ENCODE measurements at places on chromosomes 4 and X.

GRCh38 chr4:59945277-59945676 is 1254.8 kb upstream of the ADGRL3 start:
- no peaks in the 10 kb centered on the region for H3K36me3 ChIP-seq
- no peaks in the 10 kb centered on the region for H3K4me1 ChIP-seq
- no peaks in the 10 kb centered on the region for H3K27me3 ChIP-seq
- no peak overlapping the region for H3K27ac ChIP-seq
- H3K4me3 ChIP-seq: no peak overlapping the region

DNA sequence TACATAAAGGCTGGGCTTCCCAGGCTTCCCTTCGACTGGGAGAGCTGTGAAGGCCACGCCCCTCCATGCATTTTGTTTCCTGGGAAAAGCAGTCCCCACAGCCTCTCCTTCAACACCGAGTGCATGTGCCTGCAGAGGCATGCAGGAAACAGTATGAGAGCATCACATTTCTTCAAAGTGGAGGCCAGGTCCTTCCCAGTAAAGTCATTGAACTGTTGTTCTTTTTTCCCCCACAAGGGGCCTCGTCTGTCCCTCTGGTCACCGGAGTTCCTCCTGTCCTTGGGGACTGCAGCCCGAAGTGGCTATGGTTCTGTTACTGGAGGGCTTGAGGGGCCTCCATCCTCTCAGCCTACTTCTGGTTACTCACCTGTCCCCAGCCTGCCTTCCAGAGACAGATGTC is 56.0 kb downstream of the RAI2 start:
- no peaks in the 10 kb centered on the region for H3K36me3 ChIP-seq
- no peaks in the 10 kb centered on the region for H3K4me1 ChIP-seq
- H3K27me3 ChIP-seq: no peaks in the 10 kb centered on the region
- no peak overlapping the region for H3K4me3 ChIP-seq
- H3K27ac ChIP-seq: no peak overlapping the region
- no peak for DNase-seq

- DNase-seq: no peak
- no peak overlapping the region for H3K4me3 ChIP-seq
- H3K27ac ChIP-seq: no peak overlapping the region
- H3K36me3 ChIP-seq: no peaks in the 10 kb centered on the region
- H3K27me3 ChIP-seq: no peaks in the 10 kb centered on the region
Measured at GRCh38 chrX:13309631-13310030, 10.2 kb downstream of the ATXN3L start.

DNA sequence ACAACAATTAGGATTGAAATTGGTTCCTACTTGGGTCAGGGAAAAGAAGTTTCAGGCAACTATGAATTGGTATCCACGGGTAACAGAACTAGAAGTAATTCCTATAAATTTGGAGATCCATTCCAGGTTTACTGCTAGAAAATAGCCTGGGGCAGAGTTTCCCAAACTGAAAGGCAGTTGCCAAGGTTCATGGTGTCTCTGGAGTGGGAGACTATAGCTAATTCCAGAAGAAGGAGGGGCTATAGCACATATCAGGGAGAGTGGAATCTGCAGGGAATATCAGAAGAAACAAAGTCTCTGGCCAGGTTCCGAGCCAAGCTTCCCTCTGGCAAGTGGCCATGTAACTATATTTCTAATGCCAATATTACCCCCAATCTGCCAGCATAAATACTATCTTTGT is 166.3 kb downstream of the GALNTL6 start:
- H3K4me3 ChIP-seq: no peak overlapping the region
- no peak overlapping the region for H3K27ac ChIP-seq
- no peak for DNase-seq
- H3K36me3 ChIP-seq: no peaks in the 10 kb centered on the region
- H3K4me1 ChIP-seq: peaks cover 14% of the 10 kb centered on the region

DNA sequence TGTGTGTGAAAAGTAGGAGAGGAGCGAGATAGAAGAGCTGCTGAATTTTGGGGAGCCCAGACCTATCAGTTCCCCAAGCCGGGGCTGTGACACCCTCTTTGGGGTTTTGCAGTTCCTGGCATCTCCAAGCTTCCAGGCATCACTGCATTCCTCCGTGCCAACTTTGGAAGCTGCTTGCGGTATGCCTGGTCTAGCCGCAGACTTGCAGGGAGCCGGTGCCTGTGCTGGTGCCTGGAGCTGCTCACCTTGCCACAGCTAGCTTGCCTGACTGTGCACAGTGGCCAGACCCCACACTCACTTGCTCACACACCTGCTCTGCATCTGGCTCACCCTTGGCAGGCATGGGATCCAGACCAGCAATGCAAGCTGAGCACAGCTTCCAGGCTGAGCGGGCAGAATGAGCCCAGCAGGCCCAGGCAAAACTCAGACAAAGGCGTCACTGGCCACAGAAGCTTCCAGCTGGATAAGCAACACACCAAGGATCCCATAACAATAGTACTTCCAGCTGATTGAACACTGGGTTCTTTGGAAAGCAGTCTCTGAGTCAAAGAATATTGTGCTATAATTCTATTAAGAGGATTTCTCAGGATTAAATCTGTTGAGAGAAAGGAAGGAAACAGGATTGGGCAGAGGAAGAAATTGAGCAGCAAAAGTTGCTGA is 390.9 kb downstream of the TEX13C start:
- H3K4me3 ChIP-seq: no peak overlapping the region
- DNase-seq: no peak
- 0 out of 2 replicates have a peak, but pooled peaks cover 4% of the 10 kb centered on the region for H3K4me1 ChIP-seq
- H3K27me3 ChIP-seq: no peaks in the 10 kb centered on the region
- no peak overlapping the region for H3K27ac ChIP-seq

DNA sequence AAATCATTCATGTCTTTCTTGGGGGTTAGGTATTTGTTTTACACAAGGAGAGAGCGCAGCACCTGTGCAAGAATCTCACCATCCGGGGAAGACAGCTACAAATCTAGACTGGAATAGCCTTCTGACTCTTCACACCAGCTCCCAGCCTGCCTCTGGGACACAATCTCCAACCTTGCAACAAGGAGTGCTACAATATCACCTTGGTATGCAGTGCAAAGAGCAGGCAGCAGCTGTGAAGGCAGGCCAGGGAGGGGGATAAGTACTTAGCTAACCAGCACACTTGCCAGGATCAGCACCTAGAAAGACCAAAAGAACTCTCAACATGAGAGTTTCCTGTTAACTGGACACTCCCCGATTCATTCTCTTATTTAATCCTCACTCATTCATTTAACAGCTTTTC is 235.3 kb downstream of the AR start:
- H3K36me3 ChIP-seq: no peaks in the 10 kb centered on the region
- no peaks in the 10 kb centered on the region for H3K4me1 ChIP-seq
- H3K4me3 ChIP-seq: no peak overlapping the region
- no peak overlapping the region for H3K27ac ChIP-seq
- no peak for DNase-seq

GRCh38 chrX:123884809-123885408 is 25.1 kb downstream of the XIAP start:
- peaks cover 4% of the 10 kb centered on the region for H3K36me3 ChIP-seq
- H3K4me3 ChIP-seq: no peak overlapping the region
- no peak overlapping the region for H3K27ac ChIP-seq

GRCh38 chr4:7981738-7982394 is 42.2 kb upstream of the AFAP1 start:
- no peak for DNase-seq
- peak overlapping the region; percentile 20 for H3K27ac ChIP-seq
- no peaks in the 10 kb centered on the region for H3K27me3 ChIP-seq

DNA sequence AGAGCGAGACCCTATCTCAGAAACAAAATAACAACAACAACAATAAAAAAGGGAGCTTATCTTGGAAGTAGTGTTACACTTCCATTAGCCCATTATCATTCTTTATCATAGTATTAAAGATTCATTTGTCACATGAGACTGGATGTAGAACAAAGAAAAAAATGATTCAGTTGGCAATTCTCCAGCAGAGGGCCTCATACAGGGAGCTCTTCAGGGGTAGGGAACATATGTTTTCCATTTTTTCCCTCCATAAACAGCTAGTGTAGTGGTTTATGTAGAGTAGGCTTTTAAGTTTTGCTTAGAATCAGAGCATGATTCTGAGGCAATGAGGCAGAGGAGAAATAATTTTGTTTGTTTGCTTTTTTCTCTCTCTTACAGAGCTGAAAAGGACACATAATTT is 5.8 kb downstream of the CPE start:
- H3K36me3 ChIP-seq: no peaks in the 10 kb centered on the region
- no peak for DNase-seq
- no peak overlapping the region for H3K27ac ChIP-seq
- peaks cover 10% of the 10 kb centered on the region for H3K27me3 ChIP-seq
- no peak overlapping the region for H3K4me3 ChIP-seq
- H3K4me1 ChIP-seq: peaks cover 32% of the 10 kb centered on the region

DNA sequence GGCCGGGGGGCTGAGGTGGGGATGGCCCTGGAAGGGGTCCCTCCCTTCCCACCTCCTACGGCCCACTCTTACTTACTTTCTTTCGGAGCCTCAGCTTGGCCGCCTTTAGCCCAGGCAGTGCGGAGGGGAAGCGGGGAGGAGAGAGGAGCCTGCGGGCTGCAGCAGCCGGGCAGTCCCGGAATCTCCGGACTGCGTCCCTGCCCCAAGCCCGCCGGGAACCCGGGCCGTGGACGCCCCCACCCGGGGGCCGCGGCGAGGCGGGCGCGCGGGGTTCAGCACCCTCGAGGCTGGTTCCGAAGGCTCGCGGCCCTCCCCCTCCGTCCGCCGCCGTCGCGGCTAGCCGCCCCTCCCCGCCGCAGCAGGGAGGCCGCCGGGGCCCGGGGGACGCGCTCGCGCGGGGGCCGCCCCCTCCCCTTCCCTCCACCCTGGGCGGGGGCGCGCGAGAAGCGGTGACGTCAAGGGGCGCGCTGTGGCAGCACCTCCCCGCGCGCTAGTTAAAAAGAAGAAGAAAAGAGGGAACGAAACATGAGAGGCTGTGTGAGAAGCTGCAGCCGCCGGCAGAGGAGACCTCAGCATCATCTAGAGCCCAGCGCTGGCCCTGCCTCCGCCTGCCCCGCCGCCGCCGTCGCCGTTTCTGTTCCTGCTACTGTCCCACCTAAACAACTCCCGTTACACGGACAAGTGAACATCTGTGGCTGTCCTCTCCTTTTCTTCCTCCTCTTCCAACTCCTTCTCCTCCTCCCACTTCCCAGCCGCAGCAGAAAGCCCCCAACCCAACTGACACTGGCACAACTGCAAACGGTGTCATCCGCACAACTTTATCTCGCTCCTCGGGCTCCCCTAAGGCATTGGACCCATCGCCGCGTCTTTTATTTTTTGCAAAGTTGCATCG is at the start of gene HHIP:
TSS of gene HHIP (plus strand) at position 526 of the 892 bp plus-strand sequence. CDS start 520 bp downstream, outside the sequence.
- H3K4me1 ChIP-seq: peaks cover 42% of the 10 kb centered on the region
- DNase-seq: peak; percentile 46
- H3K27ac ChIP-seq: no peak within 1 kb of the TSS
- no peaks in the 10 kb centered on the region for H3K36me3 ChIP-seq
- peaks cover 96% of the 10 kb centered on the region for H3K27me3 ChIP-seq
- peak within 1 kb of the TSS; percentile 81 for H3K4me3 ChIP-seq

DNA sequence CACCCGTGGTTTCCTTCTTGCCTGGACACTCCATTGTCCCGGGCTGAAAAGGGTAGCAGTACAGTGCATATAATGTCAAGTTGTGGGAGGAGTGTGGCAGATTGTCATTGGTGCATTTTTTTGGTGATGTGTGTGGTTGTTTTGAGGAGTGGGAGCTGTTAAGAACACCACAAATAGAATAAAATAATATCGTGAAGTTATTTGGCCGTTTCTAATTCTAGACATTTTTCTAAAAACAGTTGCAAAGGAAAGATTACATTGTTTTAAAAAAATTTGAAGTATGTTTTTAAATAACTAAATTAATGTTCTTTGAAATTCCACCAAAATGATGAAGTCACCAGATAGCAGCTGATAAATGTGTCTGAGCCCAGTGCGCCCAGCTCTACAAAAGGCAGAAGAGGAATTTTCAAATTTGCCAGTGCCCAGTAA is 1.3 kb downstream of the PKD2 start:
- no peak for DNase-seq
- H3K4me1 ChIP-seq: peaks cover 57% of the 10 kb centered on the region
- no peaks in the 10 kb centered on the region for H3K36me3 ChIP-seq
- H3K27ac ChIP-seq: no peak overlapping the region

GRCh38 chrX:13661735-13662288 is 8.9 kb downstream of the TCEANC start:
- H3K36me3 ChIP-seq: peaks cover 15% of the 10 kb centered on the region
- H3K4me1 ChIP-seq: peaks cover 6% of the 10 kb centered on the region
- H3K27me3 ChIP-seq: no peaks in the 10 kb centered on the region

- peak; percentile 44 for DNase-seq
- H3K4me3 ChIP-seq: peak within 1 kb of the TSS; percentile 91
- no peaks in the 10 kb centered on the region for H3K27me3 ChIP-seq
- no peaks in the 10 kb centered on the region for H3K36me3 ChIP-seq
- H3K27ac ChIP-seq: peak within 1 kb of the TSS; percentile 83
- peaks cover 18% of the 10 kb centered on the region for H3K4me1 ChIP-seq
Measured at GRCh38 chrX:84187533-84188319, at the start of gene RPS6KA6. Gene RPS6KA6 (minus strand): TSS chrX:84188199. CDS start chrX:84187899, 300 bp downstream.

GRCh38 chr4:146634825-146635224 is 3.9 kb upstream of the POU4F2 start:
- no peak for DNase-seq
- peaks cover 100% of the 10 kb centered on the region for H3K27me3 ChIP-seq
- no peak overlapping the region for H3K27ac ChIP-seq
- peaks cover 33% of the 10 kb centered on the region for H3K4me1 ChIP-seq
- H3K36me3 ChIP-seq: no peaks in the 10 kb centered on the region

DNA sequence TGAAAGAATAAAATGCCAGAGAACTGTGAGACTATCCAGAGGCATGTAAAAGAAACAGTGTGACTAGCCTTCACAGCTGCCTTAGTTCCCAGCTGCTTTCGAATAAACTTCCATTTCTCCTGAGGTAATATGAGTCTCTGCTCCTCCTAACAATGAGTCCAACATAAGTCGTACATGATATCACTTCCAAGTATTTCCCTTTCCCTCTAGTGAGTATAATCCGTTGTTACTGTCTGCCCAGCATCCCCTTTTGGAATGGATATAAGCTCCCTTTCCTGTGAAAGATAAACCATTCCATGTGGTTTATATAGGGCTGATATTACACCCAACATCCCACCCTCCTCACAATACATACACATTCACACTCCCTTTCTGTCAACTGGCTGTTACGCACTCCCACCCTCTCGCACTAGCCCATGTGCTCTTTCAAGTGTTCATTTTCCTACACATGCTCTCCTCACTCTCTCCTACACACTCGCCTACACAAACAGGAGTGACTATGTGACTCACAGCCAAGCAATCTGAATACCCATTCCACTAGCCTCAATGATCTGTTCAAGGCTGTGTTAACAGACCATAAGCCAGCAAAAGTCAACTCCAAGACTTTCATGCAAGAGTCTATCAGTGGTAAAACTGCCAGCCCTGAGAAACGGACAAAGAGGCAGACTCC is 5.0 kb downstream of the NAF1 start:
- no peaks in the 10 kb centered on the region for H3K27me3 ChIP-seq
- H3K36me3 ChIP-seq: peaks cover 32% of the 10 kb centered on the region
- H3K27ac ChIP-seq: peak overlapping the region; percentile 80
- peaks cover 36% of the 10 kb centered on the region for H3K4me1 ChIP-seq
- no peak for DNase-seq

DNA sequence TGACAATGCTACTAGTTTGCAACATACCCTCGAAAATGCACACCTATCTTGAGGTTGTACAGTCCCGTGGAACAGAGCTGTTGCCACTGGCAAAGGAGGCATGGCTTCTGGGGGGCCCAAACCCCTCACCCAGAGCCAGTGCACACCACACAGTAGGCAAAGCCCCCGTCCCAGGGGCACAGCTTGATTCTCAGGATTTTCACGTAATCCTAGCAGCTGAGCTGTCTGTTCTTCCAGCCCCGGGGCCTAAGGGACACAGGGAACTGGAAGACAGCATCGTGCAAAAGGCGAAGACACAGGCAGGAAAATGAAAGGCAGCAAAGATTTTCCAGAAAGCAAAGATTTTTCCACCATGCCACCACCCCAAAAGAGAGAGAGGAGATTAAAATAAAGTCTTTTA is 77.2 kb downstream of the JAKMIP1 start:
- H3K27me3 ChIP-seq: no peaks in the 10 kb centered on the region
- DNase-seq: no peak
- H3K4me1 ChIP-seq: peaks cover 24% of the 10 kb centered on the region
- H3K36me3 ChIP-seq: no peaks in the 10 kb centered on the region
- no peak overlapping the region for H3K27ac ChIP-seq
